ENCODE measurements at places on chromosomes 12 and 14.

DNA sequence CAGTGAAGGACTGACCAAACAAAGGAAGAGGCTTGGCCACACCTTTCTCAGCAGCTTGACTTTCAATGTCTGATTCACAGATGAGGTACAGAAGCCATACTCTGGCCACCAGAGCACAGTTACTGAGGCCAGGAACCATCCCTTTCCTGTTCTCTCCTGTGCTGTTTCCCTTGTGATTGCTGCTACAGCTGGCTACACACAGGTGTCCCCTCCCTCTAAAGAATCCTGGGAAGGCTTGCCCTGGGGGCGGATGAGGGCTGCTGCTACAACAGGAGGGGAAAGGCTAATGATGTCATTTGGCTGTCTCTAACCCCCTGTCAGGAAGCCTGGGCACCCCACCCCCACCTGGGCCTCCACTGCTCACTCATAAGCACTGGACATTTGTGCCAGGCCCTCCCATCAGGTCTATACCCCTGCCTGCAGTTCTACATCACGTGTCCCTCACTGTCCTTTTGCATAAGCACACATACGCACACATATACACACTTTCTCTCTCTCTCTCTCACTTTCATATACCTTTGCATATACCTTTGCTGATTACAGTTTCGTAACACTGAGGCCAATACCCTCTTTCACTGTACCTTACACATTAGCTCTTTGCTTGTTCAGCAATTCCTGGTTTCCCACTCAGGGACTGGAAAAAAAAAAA is 41.4 kb downstream of the PRPF40B start:
- no peak for DNase-seq

- peak; percentile 38 for DNase-seq
These were observed 29.6 kb upstream of the NTN4 start for GRCh38 chr12:95820096-95820703.

- DNase-seq, result no peak
These were observed 10.5 kb downstream of the NID2 start for GRCh38 chr14:52058341-52058740.

DNA sequence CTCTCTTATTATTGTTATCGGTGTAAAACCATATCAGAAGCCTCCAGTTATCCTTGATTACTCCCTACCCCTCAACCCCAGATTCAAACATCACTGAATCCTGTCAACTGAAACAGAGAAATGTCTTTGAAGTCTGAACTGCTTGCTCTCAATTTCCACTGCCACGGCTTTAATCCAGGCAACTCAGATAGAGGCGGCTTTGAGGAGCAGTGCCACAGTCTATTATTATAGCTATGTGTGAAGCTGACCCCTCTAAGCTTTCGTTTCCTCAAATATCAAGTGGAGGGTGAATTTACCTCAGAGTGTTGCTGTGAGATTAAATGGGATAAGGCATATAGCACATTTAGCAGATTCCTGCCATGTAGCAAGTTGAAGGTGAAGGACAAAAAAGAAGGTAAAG is 49.0 kb upstream of the PDE3A start:
- DNase-seq, result no peak

DNA sequence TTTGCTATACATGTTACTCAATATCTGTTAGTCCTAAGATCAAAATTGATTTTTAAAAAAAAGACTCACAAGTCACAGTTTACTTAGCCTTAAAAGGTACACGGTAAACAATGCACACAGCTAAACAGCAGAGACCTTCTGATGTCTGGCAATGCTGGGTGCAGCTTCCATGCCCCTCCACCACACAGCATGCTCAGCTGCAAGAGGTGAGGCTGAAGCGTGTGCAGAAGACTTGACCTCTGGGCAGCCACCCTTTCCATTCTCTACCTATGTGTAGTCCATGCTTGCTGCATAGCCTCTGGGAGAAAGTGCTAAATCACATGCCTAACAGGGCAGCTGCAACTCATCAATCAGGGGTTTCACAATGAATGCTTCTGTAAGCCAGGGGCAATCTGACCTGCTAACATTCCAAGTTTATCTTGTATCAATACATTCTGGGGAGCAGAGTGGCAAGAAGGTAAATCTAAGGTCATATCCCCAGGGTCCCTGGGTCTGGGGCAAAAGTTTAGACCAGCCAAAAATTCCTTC is 44.5 kb upstream of the AMN1 start:
- DNase-seq, result no peak

DNA sequence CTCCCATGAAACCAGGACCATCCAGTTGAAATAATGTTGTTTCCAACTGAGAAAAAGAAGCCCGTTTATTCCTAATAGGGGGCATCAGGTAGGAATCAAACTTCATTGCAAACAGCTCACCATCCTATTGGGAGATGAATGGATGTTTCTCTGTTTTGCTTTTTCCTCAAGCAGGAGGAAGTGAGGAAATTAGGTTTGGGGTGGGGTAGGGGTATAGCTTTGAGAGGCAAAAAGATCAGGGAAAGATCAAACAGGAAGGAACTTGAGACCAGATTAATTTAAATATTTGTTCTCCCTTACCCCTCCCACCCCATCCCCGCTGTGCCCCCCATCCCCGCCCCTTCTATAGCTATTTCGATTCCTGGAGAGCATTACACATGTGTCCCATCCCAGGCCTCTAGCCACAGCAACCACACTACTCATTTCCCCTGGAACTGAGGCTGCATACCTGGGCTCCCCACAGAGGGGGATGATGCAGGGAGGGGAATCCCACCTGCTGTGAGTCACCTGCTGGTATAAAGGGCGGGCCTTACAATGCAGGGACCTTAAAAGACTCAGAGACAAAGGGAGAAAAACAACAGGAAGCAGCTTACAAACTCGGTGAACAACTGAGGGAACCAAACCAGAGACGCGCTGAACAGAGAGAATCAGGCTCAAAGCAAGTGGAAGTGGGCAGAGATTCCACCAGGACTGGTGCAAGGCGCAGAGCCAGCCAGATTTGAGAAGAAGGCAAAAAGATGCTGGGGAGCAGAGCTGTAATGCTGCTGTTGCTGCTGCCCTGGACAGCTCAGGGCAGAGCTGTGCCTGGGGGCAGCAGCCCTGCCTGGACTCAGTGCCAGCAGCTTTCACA is at the start of gene IL23A:
Gene IL23A, plus strand, starts transcription at position 577 of the 850 bp plus-strand sequence. Its CDS starts 161 bp downstream, at position 738.
- no peak for DNase-seq

GRCh38 chr12:65649126-65649525 is 175.2 kb upstream of the HMGA2 start:
- no peak for DNase-seq

- DNase-seq, result no peak
These were observed 12.2 kb downstream of the ITPK1 start for GRCh38 chr14:93103392-93104080.

- DNase-seq, result no peak
These were observed 136.3 kb upstream of the PZP start for GRCh38 chr12:9344541-9344940.

DNA sequence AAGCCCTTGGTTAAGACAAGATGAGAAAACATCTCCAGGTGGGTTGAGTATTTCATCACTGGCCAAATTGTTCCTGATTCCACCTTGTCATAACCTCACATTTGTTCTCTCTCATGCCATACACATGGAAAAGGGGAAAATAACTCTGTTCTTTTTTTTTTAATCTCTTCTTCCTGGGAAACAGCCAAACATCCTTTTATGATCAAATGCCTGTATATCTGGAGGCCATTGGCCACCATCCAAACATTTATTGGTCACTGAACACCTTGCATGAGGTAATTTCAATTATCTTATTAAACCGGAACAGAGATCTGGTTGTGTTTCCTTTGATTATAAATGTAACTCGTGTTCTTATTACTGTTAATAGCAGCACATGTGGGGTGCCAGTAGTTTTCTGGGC is 469.6 kb downstream of the NPAS3 start:
- no peak for DNase-seq

GRCh38 chr12:69423037-69423905 is 46.9 kb upstream of the FRS2 start:
- DNase-seq, result no peak

GRCh38 chr12:68234140-68234539 is 8.5 kb upstream of the IL26 start:
- DNase-seq, result no peak

DNA sequence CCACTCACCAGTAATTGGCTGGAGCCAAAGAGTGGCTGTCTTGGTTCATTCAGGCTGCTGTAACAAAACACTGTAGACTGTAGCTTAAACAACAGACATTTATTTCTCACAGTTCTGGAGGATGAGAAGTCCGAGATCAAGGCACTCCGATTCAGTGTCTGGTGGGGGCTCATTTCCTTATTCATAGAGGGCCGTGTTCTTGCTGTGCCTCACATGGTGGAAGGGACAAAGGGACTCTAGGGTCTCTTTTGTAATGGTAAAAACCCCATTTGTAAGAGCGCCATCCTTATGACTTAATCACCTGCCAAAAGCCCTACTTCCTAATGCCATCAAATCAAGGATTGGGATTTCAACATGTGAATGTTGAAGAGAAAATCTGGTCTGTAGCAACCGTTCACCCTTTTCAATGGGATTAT is 34.7 kb upstream of the CDKN3 start:
- no peak for DNase-seq

DNA sequence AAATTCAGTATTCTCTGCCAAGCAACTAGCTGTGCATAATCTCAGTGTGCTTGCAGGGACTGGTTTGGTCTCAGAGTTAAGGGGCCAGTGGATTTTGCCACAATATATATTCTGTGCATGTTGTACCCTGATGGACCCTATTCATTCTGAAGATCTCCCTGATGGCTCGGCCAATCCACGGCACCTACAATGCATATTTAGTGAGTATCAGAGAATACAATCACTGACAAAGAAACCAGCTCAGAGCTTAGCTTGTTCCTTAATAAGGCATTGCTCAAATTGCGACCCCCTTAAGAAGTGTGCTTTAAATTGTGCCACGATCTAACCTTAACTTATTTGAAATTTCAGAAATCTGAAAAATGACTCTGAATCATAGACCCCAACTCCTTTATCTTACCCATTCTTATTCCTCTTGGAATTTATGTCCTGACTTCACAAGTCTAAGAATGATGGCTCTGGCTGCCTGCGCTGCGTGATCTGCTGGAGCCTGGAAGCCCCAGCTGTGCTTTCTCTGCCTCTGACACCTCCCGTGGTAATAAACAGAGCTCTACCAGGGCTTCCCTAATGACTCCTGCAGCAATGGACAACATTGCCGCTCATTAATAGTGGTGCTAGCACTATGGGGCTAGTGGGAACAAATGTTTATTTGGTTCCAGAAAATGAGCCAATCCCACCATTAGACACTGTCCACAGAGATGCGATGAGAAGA is 9.0 kb upstream of the DCAF4 start:
- no peak for DNase-seq

DNA sequence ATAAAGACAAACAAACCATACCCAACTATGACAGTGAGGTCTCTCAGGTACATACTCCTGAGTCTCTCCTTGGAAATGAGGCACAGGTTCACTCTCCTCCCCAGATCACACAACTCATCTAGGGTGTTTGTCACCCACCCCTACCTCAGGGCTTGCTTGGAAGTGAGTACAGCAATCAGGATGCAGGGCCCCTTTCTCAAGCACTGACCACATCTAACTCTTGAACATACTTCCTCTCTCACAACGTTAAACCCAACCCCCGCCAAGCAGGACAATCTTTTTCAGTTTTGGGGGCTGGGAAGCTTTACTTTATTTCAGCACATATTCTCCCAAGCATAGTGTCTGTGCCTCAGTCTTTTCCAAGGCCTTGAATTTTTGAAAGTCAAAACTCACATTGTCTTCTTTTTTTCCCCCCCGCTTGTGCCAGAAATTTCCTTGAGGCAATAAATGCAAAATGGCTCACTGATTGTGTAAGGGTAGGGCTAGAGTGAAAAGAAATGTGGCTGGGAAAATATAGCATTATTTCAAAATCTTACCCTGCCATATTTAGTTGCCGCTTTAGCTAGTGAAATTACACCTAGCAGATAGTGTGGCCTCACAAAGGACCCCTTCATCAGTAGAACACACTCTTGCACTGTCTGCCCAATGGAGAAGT is 2.4 kb upstream of the GPR65 start:
- no peak for DNase-seq

DNA sequence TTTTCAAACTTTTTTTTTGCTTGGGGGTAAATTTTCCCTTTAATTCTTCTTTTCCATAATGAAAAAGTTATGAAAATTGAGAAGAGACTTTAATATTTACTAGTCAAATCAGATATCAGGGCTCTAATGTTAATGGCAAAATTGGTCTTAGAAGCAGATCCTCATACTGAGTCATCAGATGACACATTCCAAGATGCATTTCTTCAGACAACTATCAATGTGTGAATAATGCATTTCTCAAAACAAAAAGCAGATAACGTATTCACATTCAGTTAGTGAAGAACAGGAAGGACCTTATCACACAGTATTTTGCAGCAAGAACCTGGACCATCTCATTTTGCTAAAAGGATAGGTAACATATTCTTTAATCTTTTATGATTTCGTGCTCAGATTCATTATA is 130.7 kb downstream of the GPHN start:
- no peak for DNase-seq

- DNase-seq, result peak; percentile 89
These were observed 26.0 kb downstream of the PELI2 start for GRCh38 chr14:56144176-56144575.

- DNase-seq, result peak; percentile 91
These were observed 386.7 kb upstream of the NOVA1 start for GRCh38 chr14:26984311-26985177.

DNA sequence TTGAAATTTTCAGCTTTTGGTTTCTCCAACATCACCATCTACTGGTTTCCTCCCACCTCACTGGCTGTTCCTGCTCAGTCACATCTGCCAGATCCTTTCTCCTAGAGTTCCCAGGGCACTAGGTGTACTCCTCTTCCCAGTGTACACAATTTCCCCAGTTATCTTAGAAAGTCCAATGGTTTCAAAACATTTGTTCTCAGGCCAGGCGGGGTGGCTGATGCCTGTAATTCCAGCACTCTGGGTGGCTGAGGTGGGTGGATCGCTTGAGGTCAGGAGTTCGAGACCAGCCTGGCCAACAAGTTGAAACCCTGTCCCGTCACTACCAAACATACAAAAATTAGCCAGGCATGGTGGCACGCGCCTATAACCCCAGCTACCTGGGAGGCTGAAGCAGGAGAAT is 60.7 kb downstream of the SPPL3 start:
- DNase-seq, result no peak

DNA sequence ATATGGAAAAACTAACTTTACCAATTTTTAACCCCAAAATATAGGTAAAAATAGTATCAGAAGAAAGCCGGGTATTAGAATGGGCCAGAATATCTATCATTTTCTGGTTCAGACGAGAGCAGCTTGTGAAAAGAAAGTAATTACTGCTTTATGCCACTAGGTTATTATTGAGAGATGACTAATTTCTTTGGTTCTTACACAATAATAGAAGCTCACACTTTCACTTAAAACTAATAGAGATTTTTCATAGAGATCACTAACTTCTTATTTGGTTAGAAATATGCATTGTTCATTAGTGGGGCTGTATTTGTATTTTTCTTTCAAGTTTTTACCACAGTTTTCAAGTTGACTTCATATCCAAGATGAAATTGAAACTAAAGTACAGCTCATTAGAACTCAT is 1241.2 kb upstream of the FLRT2 start:
- DNase-seq, result no peak

All from cerebellar cortex (tissue), 1 donor.